ENCODE measurements at places on chromosomes 11 and 22.

- DNase-seq, result no peak
These were observed 298.4 kb upstream of the CADM1 start for GRCh38 chr11:115802641-115803040.

- peak; percentile 93 for DNase-seq
These were observed 15.8 kb upstream of the RTN4RL2 start for GRCh38 chr11:57444362-57445121.

- no peak for DNase-seq
These were observed 2.3 kb downstream of the RHOG start for GRCh38 chr11:3838504-3838903.

DNA sequence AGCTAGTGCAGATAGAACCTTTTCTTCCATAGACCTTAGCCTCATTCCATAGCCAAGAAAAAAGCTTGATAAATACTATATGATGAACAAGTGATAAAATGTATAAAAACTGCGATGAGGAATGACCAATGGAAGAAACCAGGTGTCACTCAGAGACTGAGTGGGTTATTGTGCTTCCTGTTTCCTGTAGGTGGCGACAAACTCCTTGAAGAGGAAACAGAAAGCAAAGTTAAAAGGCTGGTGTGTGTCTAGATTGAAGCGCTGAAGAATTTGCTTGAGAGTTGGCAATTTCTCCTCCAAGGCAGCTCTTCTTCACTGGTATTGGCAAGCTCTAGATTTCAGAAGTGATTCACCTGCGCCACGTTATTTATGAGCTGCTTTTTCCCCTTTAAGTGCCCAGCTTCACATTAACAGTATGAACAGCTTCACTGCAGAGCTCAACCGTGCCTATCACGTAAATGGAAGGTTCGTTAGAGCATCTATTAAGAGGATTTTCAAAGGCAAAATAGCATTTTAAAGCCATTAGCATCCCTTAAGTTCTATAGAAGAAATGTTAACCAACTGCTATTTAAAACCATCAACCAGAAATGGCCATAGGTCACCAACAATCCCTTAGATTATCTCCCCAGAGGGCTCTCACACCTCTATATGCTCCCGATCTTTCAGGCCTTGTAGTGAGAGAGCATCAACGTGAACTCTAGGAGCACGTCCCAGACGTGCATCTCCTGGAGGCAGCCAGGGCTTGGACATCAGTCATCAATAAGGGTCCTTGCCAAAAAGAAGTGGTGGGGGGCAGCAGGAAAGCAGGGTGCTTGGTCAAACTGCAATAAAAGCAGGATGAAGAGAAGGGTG, 179.4 kb downstream of the CADM1 start:
- peak; percentile 33 for DNase-seq

DNA sequence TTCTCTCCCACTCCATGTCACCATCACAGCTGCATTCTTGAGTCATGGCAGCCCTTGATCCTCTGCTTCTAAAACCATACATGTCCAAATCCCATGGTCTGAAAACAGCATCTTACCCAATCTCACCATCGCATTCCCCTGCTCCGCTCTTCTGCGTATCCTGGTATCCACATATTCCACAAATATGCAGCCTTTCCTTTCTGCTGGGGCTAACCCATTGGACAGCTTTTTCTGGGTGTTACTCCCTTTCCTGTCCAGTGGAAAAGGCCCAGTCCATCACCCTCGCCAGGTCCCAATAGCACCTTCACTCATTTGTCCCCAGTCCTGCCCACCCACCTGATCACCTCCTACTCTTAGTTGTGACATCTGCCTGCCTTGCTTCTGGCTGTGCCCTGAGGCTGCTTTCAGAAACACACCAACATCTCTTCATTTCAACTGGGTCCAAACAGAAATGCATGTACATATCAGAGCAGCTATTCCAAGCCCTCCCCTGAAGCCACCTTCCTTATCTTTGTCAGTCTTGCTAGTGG, 237.6 kb upstream of the TBCEL start:
- no peak for DNase-seq

Data from A549 (cell line).